ENCODE measurements at places on chromosomes 12 and 14.

DNA sequence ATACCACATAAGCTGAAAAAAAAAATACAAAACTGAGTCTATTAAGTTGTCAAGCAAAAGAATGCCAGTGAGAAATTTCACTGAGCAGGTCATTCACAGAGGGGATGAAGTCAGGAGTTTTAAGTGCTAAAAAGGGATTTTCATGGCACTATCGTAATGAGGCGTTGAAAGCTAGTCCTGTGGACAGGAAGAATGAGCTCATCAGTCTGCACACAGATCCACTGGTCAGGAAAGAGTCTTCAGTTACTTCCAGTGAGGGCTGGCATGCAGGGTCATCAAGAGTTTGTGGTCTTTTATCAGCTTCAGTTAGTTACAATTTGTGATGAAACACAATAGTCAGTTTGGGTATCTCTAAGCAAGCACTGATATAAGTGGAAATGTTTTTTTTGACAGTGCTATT is 88.1 kb upstream of the WSCD2 start:
- DNase-seq, result no peak

GRCh38 chr12:77323788-77324415 is 258.5 kb upstream of the E2F7 start:
- DNase-seq, result no peak

DNA sequence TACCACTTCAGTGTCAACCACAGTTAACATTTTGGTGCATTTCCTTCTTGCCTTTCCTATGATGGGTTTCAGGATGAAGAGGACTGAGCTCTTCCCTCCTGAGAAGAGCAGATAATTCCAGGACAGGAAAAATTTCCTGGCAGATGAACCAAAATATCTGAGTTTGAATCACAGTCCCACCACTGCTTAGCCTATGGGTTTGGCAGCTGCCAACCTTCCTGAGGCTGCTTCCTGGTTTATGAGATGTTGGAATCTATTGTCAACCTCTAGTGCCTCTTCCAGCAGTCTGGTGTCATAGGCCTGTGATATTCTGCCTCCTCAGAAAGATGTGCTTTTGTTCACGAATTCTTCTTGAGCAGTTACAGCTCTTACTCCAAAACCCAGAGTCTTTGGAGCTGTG is 197.4 kb upstream of the FRMD6 start:
- no peak for DNase-seq

DNA sequence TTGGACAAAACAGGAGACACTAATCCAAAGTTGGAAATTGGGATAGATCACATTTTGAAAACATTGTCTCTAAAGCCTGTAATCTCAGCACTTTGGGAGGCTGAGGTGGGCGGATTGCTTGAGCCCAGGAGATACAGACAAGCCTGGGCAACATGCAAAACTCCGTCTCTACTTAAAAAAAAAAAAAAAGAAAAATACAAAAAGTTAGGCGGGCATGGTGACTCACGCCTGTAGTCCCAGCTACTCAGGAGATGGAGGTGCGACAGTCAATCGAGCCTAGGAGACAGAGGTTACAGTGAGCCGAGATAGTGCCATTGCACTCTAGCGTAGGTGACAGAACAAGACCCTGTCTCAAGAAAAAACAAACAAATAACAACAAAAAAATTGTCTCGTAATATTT is 152.1 kb downstream of the MGAT4C start:
- no peak for DNase-seq

DNA sequence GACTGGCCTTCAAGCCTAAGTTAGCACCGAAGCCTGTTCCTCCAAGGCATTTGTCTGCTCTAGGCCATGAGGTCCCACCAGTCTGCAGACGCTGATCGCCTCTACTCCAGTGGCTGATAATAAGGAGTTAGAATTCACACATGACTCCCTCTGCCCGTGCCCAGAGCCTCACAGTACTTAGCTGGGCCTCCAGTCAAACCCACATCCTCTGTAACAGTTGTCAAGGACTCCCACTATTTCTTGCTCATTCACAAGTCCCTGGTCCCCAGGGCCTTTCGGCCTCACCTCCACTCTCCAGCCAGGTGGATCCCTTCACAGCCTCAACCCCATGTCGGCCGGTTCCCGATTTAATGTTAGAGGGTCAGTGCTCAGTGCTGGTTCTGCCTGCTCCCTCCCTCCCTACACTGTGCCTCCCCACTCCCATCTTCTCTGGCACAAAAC is 6.3 kb upstream of the KRT5 start:
- no peak for DNase-seq

GRCh38 chr12:113855998-113856397 is 110.1 kb downstream of the RBM19 start:
- DNase-seq, result no peak

DNA sequence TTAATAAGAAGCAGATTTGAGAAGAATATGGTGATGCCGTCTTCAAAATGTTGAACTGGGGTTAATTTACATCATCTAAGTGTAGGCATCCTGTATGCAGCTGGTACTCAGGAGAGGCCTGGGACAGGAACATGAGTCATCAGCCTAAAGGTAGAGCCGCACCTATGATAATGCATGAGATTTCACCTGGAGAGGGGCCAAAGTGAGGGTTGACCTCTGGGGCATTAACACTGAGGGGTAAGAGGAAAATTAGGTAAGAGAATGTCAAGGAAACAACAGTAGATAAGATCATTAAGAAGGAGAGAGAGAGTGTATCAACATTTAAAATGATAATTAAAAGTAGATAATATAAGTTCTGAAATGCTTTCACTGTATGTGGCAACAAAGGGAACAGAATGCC is 20.2 kb upstream of the SSTR1 start:
- no peak for DNase-seq

- DNase-seq, result no peak
Observed at GRCh38 chr14:21109377-21110138, 8.7 kb downstream of the TMEM253 start.

- DNase-seq, result no peak
Observed at GRCh38 chr12:80512781-80513180, 68.7 kb downstream of the PTPRQ start.

- DNase-seq, result no peak
Observed at GRCh38 chr14:105745433-105746123, 219.2 kb downstream of the TMEM121 start.
